T-helper 17 cell (primary cell): ENCODE measurements at places on chromosomes 16 and 17.

- DNase-seq = no peak
These were observed 7.1 kb upstream of the CMTM4 start for GRCh38 chr16:66703406-66704215.

- DNase-seq = no peak
These were observed 6.0 kb downstream of the SDR42E1 start for GRCh38 chr16:82005027-82005830.

GRCh38 chr17:62739645-62740388, 68.3 kb downstream of the MARCHF10 start:
- no peak for DNase-seq

GRCh38 chr17:28953444-28954118, 2.3 kb upstream of the PHF12 start:
- DNase-seq = no peak

- peak; percentile 61 for DNase-seq
These were observed 393 bp upstream of the PSMB10 start for GRCh38 chr16:67936880-67937605.

GRCh38 chr17:45262516-45263476, 902 bp upstream of the SPATA32 start:
- DNase-seq = no peak

DNA sequence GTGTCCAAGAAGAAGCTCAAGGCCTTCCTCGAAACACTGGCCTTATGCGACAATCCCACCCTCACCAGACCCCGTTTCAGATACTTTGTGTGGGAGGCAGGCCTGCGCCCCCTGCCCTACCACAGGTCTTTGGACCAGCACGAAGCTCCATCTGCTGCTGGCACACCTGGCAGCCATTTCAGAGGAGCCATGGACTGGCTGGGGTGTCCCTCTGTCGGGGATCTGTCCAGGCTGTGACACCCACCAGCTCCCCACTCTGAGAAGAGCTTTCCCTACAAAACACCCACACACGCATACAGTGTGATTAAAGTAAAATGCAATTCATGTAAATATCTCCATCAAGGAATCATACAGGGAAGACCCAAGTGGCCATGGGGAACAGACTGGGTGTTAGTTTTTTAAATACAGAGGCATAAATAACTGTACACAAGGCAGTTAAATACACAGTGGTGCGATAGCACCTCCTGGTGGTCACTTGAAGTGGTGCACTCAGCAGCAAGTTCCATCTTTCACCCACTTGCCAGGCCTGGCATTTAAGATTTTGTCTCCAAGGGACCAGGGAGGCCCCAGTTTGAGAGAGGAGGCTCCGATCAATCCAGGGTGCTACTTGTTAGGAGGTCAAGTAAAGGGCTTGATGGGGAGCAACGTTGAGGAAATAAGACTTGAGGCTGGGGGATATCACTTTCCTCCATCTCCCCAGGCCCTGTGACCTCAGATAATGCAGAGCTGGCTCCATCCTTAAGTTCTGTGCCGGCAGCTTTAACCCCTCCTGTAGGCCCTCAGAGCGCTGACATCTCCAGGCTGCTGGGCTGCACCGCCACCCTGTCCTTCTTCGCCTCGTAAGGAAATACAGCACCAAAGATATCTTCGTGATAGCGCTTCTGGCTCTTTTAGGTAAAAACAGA, 43.6 kb downstream of the NOS2 start:
- no peak for DNase-seq

- DNase-seq = no peak
These were observed 8.2 kb upstream of the PHF12 start for GRCh38 chr17:28959471-28959871.

GRCh38 chr16:79838496-79839259, 238.1 kb upstream of the MAF start:
- DNase-seq = no peak

DNA sequence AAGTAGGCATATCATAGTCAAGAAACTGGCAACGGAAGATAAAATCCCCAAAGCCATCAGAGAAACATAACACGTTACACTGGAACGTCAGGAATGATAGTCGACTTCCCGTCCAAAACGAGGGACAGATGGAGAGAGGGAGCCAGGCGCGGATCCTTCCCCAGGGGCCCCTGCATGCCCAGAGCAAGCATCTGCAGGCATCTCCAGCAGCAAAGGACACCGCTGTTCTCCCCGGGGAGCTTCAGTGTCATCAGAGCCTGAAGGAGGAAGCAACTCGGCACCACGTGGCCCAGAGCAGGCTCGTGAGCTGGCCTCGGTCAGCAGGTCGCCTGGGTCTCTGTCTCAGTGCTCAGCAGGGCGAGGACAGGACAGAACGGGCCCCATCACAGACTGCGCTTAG, 50.1 kb downstream of the LMF1 start:
- DNase-seq = no peak

GRCh38 chr16:85104821-85105391, 7.4 kb downstream of the CIBAR2 start:
- DNase-seq = no peak

DNA sequence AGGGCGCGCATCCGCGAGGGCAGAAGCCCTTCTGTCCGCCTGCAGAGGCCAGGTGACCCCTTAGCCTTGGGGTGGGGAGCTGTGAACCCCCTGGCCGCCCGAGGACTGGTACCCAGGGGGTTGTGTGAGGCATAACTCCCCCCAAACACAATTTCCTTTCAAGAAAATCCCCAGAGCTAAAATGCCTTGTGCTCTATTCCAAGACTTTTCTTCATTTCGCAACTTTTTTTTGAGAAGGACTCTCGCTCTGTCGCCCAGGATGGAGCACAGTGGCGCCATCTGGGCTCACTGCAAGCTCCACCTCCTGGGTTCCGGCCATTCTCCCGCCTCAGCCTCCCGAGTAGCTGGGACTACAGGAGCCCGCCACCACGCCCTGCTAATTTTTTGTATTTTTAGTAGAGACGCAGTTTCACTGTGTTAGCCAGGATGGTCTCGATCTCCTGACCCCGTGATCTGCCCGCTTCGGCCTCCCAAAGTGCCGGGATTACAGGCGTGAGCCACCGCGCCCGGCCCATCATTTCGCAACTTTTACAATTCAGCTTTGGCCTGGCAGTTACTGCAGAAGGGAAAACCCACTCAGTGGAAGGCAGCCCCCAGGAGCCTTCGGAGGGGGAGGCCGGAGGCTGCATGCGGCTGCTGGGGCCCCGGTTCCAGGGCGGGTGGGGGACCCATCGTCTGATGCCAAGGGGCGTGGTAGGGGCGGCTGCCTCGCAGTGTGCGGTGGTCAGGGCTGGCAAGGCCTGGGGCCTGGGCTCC, 963 bp upstream of the APRT start:
- no peak for DNase-seq

- no peak for DNase-seq
These were observed 27.6 kb upstream of the CCL1 start for GRCh38 chr17:34390649-34391048.

GRCh38 chr16:71247478-71247877, 17.0 kb upstream of the HYDIN start:
- DNase-seq = no peak

DNA sequence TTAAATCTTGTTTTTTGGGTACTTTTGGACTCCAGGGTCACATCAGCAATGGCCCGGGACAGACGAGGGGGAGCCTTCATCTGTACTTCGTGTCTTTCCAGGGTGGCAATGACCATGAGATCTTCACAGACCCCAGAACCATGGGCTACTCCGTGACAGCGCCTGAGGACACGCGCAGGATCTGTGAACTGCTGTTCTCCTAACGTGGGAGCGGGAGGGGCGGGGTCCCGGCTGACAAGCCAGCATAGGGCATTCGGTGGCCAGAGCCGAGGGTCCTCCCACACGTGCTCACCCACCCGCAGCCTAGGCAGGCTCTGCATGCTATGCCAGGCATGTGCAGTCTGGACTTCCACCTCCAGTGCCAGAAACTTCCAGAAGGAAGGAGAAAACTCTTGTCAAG, 21.2 kb downstream of the CARHSP1 start:
- DNase-seq = no peak

DNA sequence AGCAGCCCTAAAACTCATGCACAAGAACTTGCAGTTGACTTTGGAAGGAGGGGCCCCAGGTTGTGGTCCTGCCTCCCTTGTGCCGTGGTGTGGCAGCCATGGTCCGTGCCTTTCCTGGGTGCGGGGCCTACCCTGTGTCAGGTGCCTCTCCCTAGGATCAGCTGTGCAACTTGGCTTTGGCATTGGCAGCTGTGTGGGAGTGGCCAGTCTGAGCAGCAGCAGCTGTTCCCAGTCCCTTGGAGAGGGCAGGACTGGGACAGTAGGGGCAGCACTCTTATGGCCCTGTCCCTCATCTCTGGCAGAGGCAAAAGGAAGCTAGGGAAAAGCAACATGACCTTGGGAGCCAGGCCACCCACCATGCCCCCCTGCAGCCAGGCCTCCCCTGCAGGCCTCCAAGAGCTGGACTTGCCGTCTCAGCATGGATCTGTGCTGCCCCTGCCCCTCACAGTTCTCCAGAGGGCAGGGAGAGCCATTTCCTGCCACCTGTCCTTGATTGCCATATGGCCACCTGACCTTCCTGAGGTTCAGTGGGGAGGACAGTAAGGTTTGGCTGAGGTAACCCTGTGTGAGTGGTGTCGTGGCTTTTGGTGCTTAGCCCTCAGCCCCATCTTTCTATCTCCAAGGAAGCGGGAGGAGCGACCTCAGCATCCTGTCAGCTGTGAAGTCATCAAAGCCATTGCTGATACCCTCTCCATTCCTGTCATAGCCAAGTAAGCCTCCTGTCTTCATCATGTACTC, 15.5 kb upstream of the NFATC3 start:
- DNase-seq = no peak

- DNase-seq = no peak
These were observed 29.1 kb downstream of the HS3ST3A1 start for GRCh38 chr17:13572581-13572980.

GRCh38 chr16:58462997-58463941, 36.7 kb upstream of the NDRG4 start:
- DNase-seq = no peak

- no peak for DNase-seq
These were observed 256.4 kb upstream of the IRX3 start for GRCh38 chr16:54542805-54543505.

GRCh38 chr17:73900516-73900915, 256.3 kb upstream of the SDK2 start:
- DNase-seq = no peak

DNA sequence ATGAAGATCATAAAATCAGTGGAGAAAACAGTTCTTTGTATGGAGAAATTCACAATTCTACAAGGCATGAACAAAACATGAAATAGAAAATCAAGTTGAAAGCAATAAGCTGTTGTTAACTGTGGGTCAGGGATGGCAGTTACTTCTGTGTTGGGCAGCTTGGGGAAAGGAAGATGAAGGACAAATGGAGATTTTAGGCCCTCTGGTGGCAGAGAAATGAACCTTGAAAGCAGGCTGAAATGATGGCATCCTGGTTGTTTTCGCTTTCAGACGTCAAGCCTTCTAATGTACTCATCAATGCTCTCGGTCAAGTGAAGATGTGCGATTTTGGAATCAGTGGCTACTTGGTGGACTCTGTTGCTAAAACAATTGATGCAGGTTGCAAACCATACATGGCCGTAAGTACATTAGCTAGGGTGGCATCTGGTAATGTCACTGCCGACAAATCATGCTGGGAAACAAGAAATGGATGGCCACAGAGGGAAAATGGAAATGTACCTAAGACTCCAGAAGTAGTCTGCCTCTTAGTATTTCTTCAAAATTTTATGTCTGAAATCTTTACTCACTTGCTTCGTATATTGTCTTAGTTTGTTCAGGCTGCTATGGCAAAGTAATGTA, 108.9 kb downstream of the MAP2K6 start:
- no peak for DNase-seq

DNA sequence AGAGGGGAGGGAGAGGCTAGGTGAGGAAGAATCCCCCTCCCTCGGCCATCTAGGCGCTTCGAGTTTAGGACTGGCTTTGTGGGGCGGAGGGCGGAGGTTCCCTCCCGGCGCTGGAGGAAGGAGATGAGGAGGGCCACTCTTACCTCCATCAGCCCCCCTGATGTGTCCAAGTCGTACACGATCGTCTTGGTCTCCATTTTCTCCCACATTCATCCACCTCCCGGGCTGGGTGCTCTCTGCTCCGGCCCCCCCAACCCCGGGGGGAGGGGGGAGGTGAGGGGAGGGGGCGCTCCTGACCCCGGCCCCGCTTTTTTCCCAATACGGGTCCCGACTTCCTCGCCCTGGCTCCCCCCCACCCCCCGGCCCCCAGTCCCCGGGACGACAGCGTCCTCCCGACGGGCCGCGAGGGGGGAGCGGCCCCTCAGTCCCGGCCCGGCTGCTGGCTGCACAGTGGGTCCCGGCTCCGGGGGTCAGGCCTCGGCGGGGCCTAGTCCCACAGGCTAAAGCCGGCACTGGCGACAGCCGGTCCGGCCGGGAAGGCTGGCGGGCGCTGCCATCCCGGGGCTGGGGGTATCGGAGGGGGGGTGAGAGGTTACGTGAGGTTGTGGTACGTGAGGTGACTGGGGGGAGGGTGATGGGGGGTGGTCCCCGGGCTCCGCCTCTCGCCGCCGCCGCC, 428 bp downstream of the PHF12 start:
- no peak for DNase-seq

DNA sequence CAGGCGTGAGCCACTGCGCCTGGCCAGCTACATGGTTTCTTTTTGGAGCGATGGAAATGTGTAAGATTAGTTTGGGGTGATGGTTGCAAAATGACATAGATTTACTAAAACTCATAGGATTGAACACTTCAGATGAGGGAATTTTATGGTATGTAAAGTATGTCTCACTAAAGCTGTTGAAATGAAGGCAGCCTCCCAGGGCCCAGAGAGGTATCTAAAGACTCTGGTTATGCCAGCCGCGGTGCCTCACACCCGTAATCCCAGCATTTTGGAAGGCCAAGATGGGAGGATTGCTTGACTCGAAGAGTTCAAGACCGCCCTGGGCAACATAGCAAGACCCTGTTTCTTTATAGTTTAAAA, 254.9 kb downstream of the PARN start:
- no peak for DNase-seq

DNA sequence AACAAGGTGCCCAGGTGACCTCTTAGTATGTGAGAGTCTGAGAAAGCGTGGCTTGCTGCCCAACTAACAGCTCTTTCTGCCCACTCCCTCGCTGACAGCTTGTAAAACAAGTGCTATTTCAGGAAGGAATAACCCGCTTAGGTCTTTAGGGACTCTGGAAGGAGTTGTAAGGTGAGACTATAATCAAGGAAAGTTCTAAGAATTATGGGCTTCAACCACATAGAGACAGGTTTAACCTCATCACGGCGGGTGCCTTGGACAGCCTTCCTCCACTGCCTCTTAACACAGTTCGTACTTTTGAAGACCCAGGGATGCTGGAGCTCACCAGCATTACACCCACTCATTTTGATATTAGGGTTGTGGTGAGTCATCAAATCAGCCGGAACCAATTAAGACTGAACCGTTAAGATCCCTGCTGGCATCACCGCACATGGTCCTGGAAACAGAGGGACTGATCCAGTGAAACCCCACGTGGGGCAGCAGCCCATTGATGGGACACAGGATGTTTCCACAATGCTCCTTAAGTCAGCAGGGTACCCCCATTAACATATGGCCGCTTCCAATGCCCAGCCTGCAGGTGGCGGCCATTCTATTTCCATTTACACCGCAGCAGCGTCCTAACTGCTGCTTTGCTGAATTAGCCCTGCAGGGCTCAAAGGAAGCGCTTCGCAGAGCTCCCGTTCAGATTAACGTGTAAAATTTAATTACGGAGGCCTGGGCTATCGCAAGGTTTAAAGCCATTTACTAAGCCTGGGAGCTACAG, 176.6 kb upstream of the SDK2 start:
- no peak for DNase-seq

GRCh38 chr17:45951941-45952340, 47.1 kb upstream of the STH start:
- DNase-seq = no peak
